ENCODE measurements at places on chromosomes 7 and 10.

DNA sequence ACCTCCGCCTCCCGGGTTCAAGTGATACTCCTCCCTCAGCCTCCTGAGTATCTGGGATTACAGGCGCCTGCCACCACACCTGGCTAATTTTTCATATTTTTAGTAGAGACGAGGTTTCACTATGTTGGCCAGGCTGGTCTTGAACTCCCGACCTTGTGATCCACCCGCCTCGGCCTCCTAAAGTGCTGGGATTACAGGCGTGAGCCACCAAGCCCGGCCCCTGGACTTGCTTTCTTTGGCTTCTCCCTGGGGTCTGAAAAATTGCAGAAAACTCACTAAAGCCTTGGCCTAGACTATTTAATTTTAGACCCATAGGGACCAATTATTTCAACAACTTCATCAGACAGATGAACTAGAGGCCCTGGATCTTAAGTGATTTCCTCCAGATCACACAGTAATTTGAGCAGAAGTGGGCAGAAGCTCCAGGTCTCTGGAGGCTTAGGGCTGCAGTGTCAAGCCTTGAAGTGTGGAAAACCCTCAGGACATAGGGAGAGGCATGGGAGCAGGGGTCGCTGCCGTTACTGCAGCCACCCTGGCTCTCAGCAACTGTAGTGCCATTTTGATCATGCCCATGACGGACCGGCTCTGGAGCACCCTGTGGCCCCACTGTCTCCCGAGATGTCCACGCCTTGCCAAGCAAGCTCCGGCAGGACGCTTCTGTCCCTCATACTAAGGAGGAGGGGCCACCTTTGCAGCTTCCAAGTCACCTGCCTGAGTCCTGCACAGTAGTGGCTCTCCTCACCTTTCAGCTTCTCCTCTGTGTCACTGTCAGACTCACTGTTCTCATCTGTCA, 72.4 kb downstream of the DENND2A start:
- DNase-seq: no peak

DNA sequence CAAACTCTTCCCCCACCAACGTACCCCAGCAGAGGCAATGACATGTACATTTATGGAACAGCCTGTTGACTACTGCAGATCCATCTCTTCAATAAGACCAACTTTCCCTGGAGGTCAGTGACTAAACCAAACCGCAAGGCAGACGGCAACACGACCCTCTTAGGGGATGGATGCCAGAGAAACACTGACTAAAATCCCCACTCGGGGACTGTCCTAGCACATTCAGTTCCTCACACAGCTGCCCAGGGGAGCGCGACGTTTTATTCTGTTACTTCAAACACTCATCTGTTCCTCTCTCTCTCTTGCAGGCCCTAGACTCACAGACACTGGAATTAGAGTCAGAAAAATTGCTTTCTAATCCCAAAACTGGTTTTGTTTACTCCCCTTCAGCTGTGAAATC, 146.5 kb upstream of the PRSS1 start:
- no peak for DNase-seq

- peak; percentile 16 for DNase-seq
These were observed 69.0 kb upstream of the VOPP1 start for GRCh38 chr7:55641273-55641691.

DNA sequence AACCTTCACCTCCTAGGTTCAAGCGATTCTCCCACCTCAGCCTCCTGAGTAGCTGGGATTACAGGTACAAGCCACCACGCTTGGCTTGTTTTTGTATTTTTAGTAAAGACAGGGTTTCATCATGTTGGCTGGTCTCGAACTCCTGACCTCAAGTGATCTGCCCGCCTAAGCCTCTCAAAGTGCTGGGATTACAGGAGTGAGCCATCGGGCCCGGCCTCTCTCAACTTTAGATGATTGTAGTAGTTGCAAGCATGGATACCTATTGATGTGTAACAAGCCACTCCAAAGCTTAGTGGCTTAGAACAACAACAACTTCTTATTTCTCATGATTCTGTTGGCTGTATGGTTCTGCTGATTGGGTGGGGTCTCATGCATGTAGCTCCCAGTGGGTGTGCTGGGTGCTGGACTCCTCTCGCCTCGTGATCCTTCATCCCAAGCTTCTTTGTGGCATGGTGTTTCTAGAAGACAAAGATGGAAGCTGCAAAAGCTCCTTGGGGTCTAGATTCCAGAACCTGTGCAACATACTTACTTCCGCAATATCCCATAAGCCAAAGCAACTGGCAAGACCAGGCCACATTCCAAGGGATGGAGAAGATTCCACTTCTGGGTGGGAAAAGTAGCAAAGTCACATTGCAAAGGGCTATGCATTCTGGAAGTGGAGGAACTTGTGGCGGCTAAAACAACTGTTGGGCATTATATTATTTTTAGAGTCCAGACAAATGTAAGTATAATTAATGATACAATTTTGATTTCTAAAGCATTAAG, 37.9 kb downstream of the SKIDA1 start:
- no peak for DNase-seq

DNA sequence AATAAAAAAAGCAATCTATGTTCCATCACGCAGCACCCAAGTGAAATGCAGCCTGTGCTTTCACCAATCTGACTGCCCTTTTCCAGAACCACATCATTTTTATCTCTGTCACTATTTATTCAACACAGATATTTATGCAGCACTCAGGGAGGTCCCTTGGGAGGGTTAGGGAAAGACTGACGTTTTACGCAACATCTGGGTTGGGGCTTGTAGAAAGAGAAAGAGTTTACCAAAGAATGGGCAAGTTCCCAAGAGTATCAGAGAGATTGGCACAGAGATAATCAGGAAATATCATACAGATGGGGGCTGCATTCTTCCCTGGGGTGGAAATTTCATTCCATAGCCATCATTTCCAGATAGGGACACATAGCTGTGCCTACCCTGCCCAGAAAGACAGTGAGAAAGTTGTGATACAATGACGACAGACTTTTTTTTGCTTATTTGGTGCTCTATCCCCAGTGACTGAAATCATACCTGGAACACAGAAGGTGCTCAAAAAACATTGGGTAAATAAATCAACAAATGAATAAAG, 474.2 kb downstream of the CALN1 start:
- no peak for DNase-seq

- DNase-seq: no peak
These were observed 67.3 kb downstream of the SPDYE5 start for GRCh38 chr7:75559355-75559975.

GRCh38 chr7:158633055-158633956, 45.7 kb upstream of the PTPRN2 start:
- DNase-seq: peak; percentile 15

GRCh38 chr7:136857573-136857972, 10.9 kb upstream of the CHRM2 start:
- no peak for DNase-seq

DNA sequence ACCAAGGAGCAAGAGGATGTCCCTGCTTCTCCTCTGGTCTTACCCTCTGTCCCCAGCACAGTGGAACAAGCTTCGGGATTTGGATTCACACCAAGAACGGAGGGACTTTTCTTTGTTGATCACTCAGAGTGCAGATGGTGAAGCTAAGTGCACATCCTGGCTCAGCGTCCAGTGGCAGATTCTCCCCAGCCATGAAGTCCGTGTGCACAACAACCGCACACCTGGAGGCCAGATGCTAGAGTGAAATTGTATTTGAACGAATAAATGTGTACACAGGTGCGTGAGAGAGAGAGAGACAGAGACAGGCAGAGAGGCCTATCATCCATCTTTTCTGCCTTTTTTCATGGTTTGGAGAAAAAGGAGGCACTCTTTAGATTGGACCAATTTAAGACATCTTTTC, 31.5 kb downstream of the ASB13 start:
- DNase-seq: no peak

- DNase-seq: no peak
These were observed 228.5 kb downstream of the SLC25A13 start for GRCh38 chr7:96093435-96093834.

DNA sequence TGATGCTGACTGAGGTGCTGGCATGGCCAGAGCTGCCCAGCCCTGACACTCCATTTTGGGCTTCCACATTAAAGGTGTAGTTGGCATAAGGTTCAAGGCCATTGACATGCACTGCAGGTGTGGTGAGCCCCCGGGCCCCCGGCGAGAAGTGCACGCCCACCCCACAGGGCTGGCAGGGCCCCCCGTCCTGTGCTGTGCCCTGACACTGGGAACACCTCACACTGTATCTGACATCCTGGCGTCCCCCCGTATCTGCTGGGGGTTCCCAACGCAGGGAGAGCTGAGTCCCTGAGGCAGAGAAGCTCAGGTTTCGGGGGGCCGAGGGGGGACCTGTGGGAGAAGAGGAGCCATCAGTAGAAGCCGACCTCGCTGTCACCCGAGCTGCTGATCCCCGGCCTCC, 10.0 kb downstream of the EPHA1 start:
- no peak for DNase-seq

- DNase-seq: no peak
These were observed 83.2 kb upstream of the COL1A2 start for GRCh38 chr7:94311515-94311914.

- DNase-seq: no peak
These were observed 6.5 kb downstream of the ANLN start for GRCh38 chr7:36396150-36396549.

- DNase-seq: peak; percentile 20
These were observed 109.2 kb downstream of the DPY19L1 start for GRCh38 chr7:34928052-34928451.

- DNase-seq: no peak
These were observed 1.4 kb downstream of the RPS24 start for GRCh38 chr10:78035025-78035424.

DNA sequence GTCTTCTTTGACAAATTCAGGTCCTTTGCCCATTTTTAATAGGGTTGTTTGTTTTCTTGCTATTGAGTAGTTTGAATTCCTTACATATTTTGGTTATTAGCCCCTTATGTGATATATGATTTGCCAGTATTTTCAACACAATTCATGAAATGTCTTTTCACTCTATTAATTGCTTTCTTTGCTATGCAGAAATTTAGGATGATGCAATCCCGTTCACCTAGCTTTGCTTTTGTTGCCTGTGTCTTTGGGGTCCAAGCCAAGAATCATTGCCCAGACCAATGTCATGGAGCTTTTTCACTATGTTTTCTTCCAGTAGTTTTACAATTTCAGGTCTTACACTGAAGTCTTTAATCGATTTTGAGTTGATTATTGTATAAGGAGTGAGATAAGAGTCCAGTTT, 154.5 kb downstream of the PAXIP1 start:
- no peak for DNase-seq

GRCh38 chr10:58972576-58973234, 203.7 kb upstream of the PHYHIPL start:
- DNase-seq: no peak

GRCh38 chr7:49771427-49772176, 1.8 kb upstream of the VWC2 start:
- DNase-seq: no peak

- no peak for DNase-seq
These were observed 32.9 kb upstream of the BTRC start for GRCh38 chr10:101321073-101321472.

- no peak for DNase-seq
These were observed 24.1 kb downstream of the SEMA3D start for GRCh38 chr7:85162721-85163120.

DNA sequence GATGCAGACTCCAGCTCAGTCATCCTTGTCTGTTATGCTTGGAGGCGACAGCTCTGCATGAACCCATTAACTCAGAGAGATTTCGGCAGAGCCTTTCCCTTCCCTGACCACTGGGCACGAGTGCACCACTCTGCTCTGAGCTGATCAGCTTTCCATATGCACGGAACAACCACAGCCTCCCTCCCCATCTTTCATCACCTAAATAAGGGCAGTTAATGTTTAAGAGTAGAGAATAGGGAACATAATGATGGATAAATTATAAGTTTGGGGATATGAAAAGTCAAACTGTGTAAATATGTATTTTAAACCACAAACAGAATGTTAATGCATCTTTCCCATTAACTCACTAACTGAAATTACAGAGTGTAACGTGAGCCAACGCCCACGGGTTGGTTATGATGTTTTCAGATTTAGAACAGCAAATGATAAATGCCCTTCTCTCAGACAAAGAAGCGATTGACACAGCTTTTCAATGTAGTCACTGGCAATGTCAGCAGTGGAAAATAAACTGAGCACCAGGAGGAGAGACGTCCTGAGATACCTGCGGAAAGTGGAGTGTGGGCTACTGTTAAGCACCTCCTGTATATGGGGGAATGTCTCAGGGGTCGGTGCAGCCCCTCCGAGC, 658.2 kb downstream of the LRMDA start:
- no peak for DNase-seq

GRCh38 chr10:30000802-30001571, 58.4 kb downstream of the JCAD start:
- DNase-seq: no peak

DNA sequence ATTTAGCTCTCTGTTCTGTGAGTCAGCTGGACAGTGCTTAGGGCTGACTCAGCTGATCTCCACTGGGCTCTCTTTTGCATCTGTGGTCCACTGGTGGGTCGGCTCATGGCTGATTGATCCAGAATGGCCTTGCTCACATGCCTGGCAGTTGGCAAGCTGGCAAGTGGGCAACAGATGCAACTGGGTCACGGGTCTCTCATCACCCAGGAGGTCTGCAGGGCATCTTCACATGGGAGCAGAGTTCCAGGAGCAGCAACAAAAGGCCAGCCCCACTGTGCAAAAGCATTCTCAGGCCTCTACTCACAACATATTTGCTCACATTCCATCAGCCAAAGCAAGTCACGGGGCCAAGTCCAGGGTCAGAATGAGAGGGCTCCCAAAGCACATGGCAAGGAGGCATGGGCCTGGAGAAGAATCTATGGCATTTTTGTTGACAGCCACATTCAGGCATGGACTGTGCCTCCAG, 98.8 kb downstream of the OAT start:
- no peak for DNase-seq

DNA sequence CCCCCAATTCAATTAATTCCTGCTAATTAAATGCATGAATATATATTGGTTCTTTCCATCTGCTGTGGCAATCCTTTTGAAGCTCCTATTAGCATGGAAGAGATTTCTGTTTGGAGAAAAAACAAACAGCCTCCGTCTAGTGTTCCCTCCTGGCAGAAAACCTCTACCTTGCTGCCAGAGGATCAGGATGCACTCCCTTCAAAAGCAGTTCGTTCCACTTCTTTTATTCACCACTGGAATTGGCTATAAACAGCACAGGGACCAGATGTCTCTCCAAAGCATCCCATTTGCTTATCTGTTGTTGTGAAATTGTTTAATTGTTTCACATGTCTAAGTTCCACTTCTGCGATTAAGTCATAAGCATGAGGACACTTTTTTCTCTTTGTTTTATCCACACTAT, 77.8 kb upstream of the PTN start:
- DNase-seq: no peak

- no peak for DNase-seq
These were observed 80.8 kb downstream of the OSBPL3 start for GRCh38 chr7:24899161-24899560.

DNA sequence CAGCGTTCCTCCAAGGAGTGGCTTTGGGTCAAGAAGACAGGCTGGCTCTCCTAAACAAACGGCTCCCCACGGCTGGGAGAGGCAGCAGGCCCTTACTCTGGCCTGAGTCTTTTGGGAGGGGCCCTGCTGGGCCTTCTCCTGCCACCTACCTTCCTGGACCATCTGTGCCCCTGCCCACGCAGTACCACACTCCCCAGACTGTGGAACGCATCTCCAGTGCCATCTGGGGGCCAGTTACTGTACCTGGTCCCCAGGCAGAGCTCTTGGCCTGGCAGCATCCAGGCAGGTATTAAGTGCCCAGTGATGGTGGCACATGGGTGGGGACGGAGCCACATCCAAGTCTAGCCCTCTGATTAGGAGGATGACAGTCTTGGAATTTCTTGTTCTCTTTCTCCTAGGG, 14.4 kb downstream of the ALKBH4 start:
- peak; percentile 23 for DNase-seq
